K562 (cell line): ENCODE measurements at places on chromosomes 12 and 14.

DNA sequence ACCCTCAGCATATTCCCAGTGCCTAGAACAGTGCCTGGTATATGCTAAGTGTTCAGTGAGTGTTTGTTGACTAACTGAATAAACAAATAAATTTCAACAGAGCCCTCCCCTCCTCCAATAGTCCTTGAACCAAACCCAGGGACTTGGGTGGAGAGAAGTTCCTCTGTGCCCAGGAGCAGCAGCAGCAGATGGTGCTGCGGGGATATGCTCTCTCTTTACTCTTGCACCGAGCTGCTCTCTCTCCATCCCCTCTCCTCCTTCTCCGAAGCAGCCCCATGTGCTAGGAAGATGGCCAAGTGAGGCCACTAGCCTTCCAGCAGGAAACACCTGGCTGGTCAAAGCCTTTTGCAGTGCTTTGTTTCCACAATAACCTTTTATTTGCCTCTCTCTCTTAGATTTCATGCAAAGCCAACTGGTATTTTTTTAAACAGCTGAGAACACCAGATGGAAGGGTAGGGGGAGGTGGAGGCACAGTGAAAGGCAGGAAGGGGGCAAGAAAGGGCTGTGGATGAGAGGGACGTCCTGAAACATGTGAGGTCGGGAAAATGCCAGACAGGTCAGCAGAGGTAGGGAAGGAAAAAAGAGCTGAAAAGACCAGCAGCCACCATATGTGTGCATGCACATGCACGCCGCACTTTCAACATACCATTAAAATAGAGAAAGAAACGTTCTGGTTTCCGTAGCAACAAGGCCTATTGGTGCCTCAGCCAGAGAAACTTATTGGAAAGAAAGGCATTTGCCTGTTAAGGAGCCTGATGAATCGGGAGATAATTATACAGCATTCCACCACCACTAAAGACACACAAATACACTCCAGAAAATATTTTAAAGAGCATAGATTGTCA, 78.9 kb downstream of the EMP1 start:
- no peak for DNase-seq

DNA sequence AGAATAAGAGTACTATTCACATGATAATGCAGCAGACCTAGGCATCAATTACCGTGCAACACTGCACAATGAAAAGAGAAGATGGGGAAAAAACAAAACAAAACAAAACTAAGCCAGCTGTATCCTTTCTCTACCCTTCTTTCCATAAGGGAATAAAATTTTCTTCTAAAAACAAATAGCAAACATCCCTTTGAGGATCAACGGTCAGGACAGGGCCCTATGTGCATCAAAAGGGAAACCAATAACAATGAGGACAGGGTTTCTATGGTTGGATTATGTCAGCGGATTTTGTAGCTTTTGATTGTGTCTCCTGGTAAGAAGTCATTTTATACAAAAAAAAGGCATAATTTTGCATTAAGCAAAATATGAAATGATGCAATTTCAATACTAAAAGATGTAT, 350.3 kb downstream of the SLC6A15 start:
- no peak for DNase-seq

DNA sequence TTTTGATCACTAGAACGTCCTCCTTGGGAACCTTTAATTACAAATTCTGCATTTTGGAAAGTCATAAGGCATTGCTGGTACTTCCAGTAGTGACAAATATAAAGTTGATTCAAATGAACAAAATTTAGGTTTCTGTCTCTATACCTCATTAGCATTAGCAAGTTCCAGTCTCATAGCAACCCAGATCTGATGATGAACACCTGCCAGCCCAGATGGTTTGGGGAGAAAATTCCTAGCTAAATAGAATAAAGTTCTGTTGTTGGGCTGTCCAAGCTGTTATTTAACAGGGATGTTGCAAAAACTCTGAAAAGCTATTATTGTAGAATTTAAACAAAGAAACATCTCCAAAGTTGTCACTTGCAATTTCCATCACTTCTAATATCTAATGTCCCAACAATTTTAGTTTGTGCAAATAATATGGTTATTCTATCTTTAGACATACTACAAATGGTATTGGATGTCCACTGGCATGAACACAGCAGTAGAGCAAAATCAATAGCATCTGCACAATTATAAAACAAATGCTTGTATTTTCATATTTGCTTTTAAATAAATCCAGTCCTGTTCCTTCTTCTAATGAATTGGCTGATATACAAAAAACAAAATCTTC, 299.4 kb downstream of the SLC16A7 start:
- DNase-seq: no peak

DNA sequence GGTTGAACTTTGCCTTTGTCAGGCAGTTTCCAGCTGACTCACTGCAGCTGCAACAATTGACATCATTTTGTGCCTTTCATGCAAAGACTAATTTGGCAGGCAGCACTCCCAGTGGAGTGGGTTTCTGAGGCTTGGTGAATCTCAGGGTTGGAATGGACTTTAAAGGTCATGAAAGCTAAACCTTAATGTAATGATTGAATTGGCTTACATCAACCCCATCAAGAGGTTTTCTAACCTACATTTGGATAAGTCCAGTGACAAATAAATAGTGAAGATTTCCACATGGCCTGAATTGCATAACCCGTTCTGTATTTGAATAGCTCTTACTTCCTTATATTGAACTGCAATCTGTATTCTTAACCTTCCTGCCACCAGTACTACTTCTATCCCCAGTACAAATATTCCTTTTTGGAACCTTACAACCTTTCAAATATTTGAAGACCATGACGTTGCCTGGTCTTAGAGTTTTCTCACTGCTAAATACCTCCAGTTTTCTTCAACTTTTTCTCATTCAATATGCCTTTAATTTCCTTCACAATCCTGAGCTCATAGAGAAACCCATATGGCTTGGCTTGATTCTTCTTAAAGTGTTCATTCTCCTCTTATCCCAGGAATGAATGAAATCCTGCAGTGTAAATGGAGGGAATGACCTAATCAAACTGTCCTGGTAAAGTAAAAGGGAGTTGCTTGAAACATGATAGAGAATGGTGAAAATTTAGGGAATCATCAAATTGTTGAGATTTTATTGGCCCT, 168.1 kb upstream of the NOVA1 start:
- no peak for DNase-seq

DNA sequence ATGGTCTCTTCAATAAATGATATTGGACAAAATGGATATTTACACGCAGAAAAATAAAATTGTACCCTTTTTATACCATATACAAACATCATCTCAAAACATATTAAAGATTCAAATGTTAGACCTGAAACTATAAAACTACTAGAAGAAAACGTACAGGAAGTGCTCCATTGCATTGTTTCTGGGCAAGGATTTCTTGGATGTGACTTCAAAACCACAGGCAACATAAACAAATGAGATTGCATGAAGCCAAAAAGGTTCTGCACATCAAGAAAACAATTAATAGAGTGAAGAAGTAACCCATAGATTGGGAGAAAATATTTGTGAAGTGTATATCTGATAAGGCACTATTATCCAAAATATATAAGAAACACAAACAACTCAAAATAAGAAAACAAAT, 812.4 kb downstream of the NRXN3 start:
- no peak for DNase-seq
